ENCODE measurements at places on chromosomes 7 and 10.
A peak's percentile ranks its signal among the peaks of the same experiment; 100 is the strongest.

- no peaks in the 10 kb centered on the region for H3K36me3 ChIP-seq
- peak overlapping the region; percentile 29 for H3K27ac ChIP-seq
- DNase-seq: peak; percentile 89
- no peaks in the 10 kb centered on the region for H3K27me3 ChIP-seq
- H3K4me1 ChIP-seq: peaks cover 39% of the 10 kb centered on the region
Observed at GRCh38 chr7:51034521-51035264, 252.0 kb upstream of the GRB10 start.

GRCh38 chr10:44316187-44316921 is 68.5 kb downstream of the CXCL12 start:
- H3K4me1 ChIP-seq: no peaks in the 10 kb centered on the region
- no peaks in the 10 kb centered on the region for H3K27me3 ChIP-seq
- no peak overlapping the region for H3K27ac ChIP-seq
- peak; percentile 23 for DNase-seq

DNA sequence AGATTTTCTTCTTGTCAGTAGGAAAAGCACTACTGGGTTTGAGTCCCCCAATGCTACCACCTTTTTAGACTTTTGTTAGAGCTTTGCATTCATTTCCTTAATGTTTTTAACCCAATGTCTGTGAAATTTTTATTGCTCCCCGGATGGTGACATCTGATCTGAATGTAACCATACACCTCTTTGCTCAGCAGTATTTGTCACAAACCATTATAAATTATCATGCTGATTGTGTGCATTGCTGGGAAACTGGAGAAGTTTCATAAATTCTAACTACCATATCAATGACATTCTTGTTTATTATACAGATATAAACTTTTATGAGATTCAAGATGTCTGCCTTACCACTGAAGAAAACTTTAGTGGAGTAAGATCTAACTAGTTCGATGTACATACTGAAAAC is 8.5 kb downstream of the NRP1 start:
- peaks cover 61% of the 10 kb centered on the region for H3K4me1 ChIP-seq
- no peak overlapping the region for H3K4me3 ChIP-seq
- peaks cover 70% of the 10 kb centered on the region for H3K36me3 ChIP-seq
- no peak for DNase-seq
- no peaks in the 10 kb centered on the region for H3K27me3 ChIP-seq

DNA sequence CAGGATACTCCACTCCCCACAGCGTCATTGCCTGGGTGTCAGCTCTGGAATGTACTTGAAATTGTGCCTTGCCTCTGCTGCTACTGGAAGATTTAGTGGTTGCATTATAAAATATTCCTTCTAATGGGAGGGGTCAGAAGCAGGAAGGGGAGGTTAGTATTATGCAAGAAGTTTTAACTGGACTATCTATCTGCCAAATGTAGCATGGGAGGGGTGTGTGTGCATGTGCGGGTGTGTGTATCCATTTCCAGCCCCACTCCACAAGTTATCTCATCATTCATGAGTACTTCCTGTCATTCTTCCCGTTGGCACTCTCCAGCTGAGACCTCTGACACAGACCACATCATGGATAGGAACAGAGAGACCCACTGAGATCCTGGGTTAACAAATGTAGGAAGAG is 13.4 kb downstream of the MBL2 start:
- no peak overlapping the region for H3K27ac ChIP-seq
- peaks cover 7% of the 10 kb centered on the region for H3K4me1 ChIP-seq

DNA sequence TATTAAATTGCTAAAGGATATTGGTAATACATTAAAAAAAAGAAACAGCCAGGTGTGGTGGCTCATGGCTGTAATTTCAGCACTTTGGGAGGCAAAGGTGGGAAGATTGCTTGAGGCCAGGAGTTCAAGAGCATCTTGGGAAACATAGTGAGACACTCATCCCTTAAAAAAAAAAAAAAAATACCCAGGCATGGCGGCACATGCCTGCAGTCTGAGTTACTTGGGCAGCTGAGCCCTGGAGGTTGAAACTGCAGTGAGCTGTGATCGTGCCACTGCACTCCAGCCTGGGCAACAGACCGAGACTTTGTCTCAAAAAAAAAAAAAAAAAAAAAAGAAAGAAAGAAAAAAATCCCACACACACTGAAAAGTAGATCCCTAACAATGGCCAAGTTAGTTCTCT is 59.7 kb downstream of the MACC1 start:
- no peak for DNase-seq
- H3K36me3 ChIP-seq: no peaks in the 10 kb centered on the region
- no peaks in the 10 kb centered on the region for H3K27me3 ChIP-seq
- peaks cover 19% of the 10 kb centered on the region for H3K4me1 ChIP-seq
- H3K4me3 ChIP-seq: no peak overlapping the region

GRCh38 chr7:134041477-134041876 is 85.7 kb upstream of the LRGUK start:
- DNase-seq: no peak
- no peak overlapping the region for H3K4me3 ChIP-seq
- peaks cover 10% of the 10 kb centered on the region for H3K4me1 ChIP-seq
- no peaks in the 10 kb centered on the region for H3K27me3 ChIP-seq

GRCh38 chr10:105699504-105699903 is 1058.4 kb downstream of the SORCS3 start:
- no peak for DNase-seq
- H3K27me3 ChIP-seq: no peaks in the 10 kb centered on the region
- no peak overlapping the region for H3K27ac ChIP-seq
- no peaks in the 10 kb centered on the region for H3K4me1 ChIP-seq

All from GM23248 (cell line).